ENCODE measurements at places on chromosomes 12 and 14.

- no peak for DNase-seq
These were observed 32.5 kb upstream of the PARP11 start for GRCh38 chr12:3905664-3906063.

DNA sequence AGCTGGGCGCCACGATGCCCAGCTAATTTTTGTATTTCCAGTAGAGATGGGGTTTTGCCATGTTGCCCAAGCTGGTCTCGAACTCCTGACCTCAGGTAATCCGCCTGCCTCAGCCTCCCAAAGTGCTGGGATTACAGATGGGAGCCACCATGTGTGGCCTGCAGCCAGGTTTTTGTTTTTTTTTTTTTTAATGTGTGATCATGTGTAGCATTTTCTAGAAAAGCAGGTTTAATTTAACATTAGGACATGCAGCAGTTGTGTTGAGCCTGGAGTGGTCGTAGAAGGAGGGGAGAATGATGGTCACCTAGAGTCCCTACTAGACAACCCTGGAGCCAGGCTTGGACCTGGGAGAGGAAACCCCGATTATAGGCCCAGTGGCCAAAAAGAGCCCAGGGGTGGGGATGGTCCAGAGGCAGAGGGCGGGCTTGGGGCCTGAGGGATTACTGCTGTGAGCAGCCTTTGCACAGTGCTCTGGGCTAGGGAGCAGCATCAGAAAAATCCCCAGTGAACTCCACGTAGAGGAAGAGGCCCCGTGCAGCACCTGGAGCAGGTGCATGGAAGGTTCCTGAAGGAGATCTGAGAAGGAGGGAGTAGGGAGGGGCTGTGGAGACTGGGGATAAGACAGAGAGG lies 13.6 kb downstream of the DLK1 start:
- DNase-seq, result no peak

- DNase-seq, result no peak
These were observed 204 bp downstream of the HSP90AA1 start for GRCh38 chr14:102086709-102086971.

- DNase-seq, result no peak
These were observed at the start of gene LHX5 for GRCh38 chr12:113471619-113472171. Gene LHX5 (minus strand): TSS chr12:113471871. CDS start chr12:113471498, 373 bp downstream.

GRCh38 chr14:78104160-78104559 lies 66.0 kb upstream of the NRXN3 start:
- no peak for DNase-seq

GRCh38 chr12:18895540-18895939 lies 157.6 kb downstream of the CAPZA3 start:
- no peak for DNase-seq

- DNase-seq, result no peak
These were observed 41.9 kb upstream of the BCL2L14 start for GRCh38 chr12:12028668-12029402.

DNA sequence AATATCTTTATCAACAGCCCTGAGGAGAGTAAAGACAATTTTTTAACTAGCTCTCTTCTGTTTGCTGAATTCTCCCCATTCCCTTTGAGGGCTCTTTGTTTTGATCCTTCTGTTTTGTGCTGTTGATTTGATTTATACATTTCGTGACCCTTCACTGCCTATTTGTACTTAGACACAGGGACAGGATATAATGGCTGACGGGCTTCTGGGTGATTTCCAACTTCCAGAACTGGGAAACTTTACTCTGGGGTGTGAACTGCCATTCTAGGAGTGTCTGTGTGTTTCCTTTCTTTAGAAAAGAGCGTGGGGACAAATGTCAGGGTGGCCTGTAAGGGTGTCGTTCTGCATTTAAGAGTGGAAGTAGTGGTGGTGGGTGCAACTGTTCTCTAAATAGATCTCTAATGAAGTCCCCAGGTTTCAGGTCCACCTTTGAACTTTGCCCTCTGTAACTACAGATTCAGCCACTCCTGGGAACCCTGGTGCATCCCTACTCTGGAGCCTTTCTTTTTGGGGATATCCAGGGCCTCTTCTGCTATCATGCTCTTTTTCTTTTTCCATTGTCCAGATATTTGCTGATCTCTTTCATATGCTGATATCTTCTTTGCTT lies 22.3 kb upstream of the SSPN start:
- no peak for DNase-seq

DNA sequence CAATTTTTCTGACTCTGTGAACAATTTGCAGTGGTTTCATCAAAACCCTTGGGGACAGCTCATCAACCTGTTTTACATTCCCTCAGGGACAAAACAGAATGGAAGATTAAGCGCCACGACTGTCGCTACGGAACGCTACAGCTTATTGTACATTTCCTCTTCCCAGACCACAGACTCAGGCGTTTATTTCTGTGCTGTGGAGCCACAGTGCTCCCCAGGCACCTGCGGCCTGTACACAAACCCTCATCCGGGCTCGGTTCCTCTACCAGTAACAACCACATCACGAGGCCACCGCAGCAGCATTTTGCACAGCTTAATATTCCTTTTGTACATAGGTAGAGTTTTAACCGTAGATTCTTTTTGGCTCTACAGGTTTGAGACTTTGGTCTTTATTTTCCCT lies 397.4 kb upstream of the OR4E1 start:
- no peak for DNase-seq

DNA sequence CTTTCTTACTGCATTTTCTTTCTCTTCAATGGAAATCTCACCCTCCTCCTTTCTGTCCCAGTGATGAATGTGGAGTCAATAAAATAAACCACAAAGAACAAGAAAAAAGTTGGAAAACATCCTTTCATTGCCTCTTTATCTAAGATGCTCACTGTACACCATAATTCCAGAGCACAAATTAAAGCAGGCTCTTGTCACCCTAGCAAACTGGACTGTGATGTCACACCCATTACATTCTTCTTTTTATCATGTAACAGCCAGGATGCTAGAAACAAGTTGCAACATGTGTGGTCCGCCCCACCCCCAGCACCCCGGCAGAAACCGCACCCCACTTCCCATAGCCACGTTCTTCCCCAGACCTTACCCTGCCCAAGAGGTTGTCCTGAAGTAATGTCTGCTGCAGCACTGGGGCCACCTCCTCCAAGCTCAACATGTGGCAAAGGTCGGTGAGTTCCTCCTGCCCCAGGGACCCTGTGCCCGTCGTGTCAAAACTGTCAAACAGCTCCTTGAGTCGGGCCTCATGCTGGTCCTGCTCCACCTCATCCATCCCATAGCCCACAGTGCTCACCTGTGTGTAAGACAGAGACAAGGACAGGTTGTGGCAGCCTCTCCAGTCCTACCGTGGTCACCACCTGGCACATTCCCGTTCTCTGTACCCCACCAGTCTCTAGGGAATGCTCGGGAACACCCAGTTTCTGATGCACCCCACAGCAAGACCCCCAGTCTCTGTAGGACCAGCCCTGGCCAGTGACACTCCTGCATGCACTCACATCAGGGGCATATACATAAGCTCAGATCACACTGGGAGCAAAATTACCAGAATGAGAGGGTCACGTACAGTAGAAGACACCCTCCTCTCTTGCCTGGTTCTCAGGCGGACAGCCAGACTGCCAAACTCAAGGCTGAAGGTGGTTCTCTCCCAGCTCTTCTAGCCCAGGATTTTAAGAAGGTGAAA lies 9.2 kb downstream of the NIN start:
- no peak for DNase-seq

DNA sequence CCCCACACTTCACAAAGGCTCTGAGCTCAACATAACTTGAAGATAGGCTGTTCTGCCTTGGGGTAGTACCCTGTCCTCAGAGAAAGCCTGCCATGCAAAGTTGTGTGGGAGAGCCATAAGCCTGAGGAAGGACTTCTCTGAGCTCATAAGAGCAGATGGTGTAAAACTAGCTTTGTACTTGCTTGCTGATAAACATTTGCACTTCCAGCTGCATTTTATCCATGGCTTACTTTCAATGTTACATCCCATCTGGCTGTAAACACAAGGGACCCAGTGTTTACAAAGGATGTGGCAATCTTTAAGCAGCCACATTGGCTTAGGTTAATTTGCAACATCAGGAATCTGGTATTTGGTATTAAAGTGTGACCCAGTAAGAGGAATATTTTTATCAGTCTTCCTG lies 258.1 kb downstream of the IPO8 start:
- DNase-seq, result no peak

- no peak for DNase-seq
These were observed 15.7 kb downstream of the DNAL1 start for GRCh38 chr14:73660511-73660910.

- no peak for DNase-seq
These were observed 232.6 kb downstream of the EFCAB11 start for GRCh38 chr14:89721956-89722355.

GRCh38 chr12:84636801-84637290 lies 275.8 kb downstream of the SLC6A15 start:
- no peak for DNase-seq

- no peak for DNase-seq
These were observed 13.0 kb downstream of the ZBTB39 start for GRCh38 chr12:56993346-56993745.

- no peak for DNase-seq
These were observed 782.5 kb downstream of the C12orf50 start for GRCh38 chr12:87246726-87247125.

- DNase-seq, result no peak
These were observed 185.3 kb upstream of the ABCD2 start for GRCh38 chr12:39804898-39805297.

DNA sequence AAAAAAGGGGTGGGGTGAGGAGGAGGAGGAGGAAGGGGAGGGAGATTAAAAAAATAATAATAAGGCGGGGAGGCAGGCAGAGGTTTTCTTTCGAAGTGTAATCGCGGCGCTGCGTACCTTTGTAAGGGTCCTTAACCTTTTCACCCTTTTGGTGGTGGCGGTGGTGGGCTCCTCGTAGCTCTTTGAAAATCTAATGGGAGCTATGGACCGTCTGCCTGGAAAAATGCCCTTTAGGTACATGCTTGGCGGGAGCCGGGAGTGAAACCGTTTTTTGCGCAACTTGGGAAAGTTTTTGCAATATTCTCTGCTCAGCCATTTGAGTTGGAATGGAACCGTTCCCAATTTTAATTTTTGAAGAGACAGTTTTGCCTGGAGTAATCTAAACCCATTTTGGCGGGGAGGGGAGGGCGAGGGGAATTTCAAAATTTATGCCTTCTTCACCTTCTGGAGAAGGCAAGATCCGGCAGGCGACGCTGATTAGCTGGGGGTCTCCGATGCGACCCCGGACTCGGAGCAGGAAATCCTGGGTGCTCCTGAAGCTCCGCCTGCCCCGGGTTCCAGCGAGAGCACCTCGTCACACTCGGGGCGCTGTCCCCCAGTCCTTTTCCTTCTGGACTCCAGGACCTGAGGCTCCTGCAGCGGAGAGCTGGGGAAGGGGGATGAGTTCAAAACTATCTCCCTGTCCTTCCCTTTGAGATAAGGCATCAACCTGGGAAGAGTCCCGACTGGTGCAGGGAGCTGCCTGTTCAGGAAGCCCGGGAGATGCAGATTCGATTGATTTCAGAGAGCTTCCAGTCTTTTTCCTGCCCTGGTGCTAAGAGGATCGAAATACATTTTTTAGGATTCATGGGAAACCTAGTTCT lies 74.6 kb upstream of the TBX5 start:
- DNase-seq, result no peak

- no peak for DNase-seq
These were observed 21.4 kb downstream of the CCDC177 start for GRCh38 chr14:69553252-69553651.

- DNase-seq, result no peak
These were observed 154.9 kb downstream of the MED13L start for GRCh38 chr12:116122628-116123027.

DNA sequence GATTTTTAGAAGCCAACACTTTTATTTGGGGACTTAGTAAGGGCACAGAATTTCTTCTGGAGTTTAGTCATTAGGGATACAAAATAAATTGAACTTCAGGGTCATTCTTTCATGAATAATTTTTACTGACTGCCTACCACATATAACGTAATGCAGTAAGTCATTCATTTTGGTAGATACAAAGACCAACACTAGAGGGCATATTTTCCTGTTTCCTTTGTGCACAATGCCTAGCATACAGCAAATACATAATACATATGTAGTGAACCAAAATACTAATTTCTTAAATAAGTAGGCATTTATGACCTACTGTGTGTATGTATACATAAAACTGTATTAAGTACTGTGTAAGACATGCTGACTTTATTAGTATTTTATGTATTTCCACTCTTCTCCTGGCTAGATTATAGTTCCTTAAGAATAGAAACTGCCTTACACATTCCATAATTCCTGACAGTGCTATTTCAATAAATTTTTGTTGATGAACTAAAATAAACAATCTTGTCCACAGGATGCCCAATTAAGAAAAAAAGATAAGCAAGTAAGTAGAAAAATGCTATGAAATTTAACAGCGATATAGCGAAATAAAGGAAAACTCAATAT lies 47.9 kb downstream of the PPP1R12A start:
- DNase-seq, result no peak

- peak; percentile 17 for DNase-seq
These were observed 65.4 kb downstream of the TAOK3 start for GRCh38 chr12:118307069-118307954.

- DNase-seq, result no peak
These were observed 12.2 kb downstream of the TEDC1 start for GRCh38 chr14:105503296-105503640.

GRCh38 chr12:101076921-101077320 lies 133.1 kb downstream of the SLC5A8 start:
- no peak for DNase-seq

DNA sequence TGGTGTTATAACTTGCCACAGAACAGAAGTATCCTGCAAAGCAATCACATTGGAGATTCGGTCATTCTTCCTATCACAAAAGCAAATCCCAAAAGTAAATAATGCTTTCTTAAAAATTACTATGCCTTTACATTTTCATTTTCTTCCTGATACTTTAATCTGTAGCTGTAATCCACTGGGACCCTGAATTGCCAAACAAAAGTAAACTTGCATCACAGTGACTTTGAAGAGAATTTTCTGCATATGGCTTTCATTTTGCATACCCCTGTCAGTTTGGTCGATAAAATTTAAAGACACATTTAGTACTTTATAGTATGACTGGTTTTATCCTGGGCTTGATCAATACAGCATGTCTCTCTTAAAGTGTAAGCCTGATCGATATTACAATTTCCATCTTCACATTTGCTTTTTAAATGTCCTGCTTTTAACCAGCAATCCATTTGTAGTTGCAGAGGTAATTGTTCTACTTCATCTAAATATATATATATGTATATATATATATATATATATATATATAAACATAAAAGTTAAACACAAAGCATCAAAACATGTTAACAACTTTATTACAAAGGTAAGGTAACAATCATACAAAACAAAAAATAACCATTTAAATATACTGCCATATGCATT lies 53.7 kb upstream of the PLEKHA5 start:
- no peak for DNase-seq

GRCh38 chr12:67433385-67434175 lies 164.4 kb downstream of the CAND1 start:
- no peak for DNase-seq

GRCh38 chr12:3753544-3754284 lies 805 bp upstream of the CRACR2A start:
- DNase-seq, result no peak

- DNase-seq, result no peak
These were observed 9.4 kb upstream of the DAZAP2 start for GRCh38 chr12:51229116-51229809.

DNA sequence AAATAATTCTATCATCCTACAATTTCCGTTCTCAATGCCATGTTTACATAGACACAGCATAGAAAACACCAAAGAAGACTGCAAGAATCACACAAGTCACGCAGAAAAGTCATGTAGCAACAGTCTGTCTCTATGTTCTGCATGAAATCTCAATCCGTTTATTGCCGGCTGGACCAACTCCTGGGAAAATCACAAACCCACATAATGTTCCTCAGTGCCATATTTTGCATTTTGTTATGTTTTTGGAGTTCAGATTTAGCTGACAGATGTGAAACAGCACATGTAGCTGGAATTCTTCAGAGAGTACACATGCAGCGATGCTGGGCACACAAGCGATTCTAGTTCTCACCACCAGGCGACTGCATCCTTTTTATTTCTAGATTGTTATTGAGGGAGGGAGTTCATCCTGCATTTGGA lies 193.1 kb downstream of the APAF1 start:
- no peak for DNase-seq
